ENCODE measurements at places on chromosomes 1 and 21.

- DNase-seq, result no peak
Measured at GRCh38 chr21:32426066-32426465, 13.6 kb downstream of the EVA1C start.

- no peak for DNase-seq
Measured at GRCh38 chr1:154219541-154219940, 1.2 kb upstream of the UBAP2L start.

DNA sequence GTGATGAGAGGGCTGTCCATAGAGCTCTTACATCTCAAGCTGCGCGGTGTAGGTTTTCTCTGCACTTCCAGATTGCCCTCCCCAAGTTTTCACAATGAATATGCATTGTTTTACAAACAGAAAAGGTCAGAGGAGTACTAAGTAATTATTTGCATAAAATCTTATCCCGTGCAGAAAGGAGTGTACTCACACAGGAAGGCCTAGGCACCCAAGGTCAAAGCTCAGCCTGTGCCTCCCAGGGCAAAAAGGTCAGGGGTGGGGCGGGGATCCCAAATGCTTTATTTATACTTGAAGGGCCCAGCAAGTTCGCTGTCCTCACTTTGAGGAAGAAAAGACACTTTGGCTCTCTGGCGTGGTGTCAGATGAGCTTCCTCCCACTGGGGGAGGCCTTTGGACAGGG is 10.3 kb upstream of the KCNE1 start:
- no peak for DNase-seq

DNA sequence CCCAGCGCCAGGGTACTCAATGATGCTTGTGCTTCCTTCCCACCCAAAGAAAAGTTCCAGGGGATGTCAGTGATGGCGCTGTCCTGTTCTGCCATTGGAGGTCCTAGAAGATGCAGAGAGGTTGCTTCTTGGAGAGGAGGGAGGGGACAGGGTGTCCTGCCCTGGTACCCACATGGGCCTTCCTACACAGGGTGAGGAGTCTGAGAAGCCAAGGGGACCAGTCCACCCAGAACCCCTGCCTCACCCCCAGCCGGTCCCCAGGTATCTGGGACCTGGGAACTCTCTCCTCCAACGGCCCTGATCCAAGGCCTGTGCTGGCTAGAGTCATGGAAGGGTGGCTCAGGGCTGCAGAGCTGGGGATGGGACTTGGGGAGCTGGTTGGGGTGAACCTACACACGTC is 259.4 kb downstream of the KCNJ6 start:
- DNase-seq, result no peak

GRCh38 chr1:2174348-2175054 is 20.1 kb downstream of the FAAP20 start:
- DNase-seq, result no peak

DNA sequence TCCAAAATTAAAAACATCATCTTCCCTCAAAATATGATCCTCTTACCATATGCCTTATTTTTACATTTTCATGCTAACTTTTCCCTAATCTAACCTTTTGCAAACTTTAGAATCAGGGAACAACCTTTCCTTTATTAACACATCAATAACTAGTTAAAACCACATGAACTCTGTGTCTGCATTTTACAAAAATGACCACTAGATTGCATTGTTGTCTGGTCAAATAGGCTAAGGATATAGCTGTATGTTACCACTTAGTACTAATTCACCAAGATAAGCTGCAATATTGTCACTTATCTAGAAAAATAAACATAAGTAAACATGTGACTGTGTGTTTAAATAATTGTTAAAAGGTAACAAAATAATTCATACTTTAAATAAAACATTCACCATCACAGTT is 82.3 kb downstream of the DENND1B start:
- DNase-seq, result no peak

DNA sequence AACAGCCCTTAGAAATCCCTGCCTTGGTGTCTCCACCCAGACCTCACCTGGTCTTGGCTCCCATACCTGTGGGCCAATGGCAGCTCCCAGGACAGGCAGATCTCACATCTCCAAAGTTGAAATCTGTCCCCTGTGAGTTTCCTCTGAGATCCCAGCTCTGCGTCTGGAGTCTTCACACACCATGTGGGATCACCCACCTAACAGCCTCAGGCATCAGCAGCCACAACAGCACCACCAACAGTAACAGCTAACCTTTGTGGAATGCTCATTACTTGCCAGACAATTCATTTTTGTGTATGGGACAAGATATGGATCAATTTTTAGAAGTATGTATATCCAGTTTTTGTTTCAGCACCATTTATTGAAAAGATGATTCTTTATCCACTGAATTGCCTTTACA is 523.2 kb downstream of the MATN1 start:
- no peak for DNase-seq

DNA sequence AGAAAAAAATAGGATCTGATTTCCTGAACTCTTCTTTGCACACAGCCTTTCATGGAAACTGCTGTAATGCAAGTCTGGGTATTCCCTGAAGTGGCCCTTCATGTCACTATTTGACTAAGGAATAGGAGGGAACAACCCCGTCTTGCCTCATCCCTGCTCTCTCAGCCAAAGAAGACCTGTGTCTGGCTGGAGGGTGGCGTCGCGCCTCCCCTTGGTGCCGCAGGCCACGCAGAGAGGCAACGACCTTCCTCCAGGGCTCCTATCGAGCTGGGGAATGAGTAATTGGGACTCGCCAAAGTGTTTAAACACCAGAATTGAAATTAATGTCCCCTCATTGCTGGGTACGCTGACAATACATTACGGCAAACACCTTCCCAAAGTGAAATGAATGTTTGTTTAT is 129.8 kb downstream of the PBX1 start:
- no peak for DNase-seq

DNA sequence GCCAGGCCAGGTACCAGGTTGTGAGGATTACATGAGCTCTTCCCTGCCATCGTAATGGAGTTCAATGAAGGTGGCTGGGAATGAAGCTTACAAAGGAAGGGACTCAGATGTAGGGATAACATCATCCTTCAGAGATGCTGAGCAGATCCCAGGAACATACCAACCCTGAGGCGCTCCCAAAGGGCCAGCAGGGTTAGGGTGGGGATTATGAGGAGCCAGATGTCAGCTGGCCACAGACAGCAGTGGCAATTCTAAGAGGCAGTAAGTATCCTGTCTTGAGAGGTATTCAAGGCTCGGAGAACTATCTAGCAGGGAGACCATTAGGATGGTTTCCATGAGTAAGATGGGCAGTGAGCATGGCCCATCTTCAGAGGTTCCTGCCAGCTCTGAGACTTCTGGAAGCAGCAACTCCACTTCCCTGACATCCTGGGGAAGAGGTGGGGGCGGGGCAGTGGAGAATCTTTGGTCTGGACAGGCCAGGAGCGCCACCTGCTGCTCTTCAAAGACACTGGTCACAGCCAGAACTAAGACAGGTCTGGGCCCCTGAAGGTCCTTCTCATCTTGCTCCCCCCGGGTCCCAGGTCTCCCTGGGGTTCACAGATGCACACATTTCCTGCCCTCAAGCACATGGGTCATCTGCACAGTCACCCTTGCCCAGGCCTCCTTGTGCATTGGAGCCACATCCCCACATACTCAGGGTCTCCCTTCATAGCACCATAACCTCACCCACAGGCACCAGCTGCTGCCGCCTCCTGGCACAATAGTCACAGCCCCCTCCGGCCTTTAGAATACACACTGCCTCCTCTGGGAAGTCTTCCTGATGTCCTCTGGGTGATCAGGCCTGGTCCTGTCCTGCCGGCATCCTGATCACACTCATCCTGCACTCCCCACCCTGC is 2.7 kb upstream of the SDC3 start:
- peak; percentile 47 for DNase-seq

DNA sequence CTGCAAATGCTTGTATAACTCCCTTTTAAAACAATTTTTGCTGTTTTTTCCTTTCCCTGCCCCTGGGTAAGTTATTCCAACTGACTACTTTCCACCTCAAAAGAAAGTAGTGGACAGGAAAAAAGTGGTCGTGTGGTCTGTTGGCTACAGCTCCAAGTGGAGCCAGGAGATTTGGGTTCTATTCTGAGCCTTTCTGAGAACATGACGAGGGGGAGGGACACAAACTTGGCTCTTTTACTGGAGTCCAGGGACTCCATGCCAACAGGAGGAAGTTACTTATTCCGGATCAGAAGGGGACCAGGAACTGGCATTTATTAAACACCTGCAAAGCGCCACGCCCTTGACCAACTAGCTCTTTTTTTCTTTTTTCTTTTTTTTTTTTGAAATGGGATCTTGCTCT is 79.0 kb upstream of the CAPZB start:
- no peak for DNase-seq

DNA sequence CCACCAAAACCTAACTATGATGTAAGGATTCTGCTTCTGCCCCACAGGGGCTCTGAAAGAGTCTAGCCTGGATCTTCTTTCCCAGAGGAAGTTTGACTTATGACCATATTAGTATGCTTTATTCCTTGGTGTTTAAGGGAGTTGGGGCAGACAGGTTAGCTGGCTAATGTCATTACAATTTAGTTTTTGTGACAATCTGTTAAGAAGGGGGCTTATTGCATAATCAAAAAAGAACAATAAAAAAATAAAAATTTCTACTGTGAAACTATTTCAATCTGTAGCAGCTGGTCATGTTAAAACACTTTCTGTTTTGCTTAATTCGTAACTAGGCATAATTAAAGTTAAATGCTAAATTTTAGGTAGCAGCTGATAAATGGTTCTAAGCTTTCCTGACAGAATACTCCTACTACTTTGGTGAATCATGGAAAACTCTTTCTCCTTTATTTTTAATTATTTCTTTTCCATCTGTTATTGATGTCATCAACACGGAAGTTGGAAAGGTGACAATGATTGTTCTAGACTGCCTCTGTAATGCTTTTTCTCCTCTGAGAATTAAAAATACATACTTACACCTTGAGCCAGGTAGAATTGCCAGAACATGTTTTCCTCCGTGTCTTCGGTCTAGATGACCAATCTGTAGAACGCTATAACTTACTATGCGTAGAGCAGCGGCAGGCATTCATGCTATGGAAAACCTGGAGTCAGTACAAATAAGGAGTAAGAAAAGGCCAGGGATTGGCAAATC is 18.6 kb downstream of the DYRK3 start:
- no peak for DNase-seq

- no peak for DNase-seq
Measured at GRCh38 chr1:78831731-78832360, 174.7 kb downstream of the ADGRL4 start.

DNA sequence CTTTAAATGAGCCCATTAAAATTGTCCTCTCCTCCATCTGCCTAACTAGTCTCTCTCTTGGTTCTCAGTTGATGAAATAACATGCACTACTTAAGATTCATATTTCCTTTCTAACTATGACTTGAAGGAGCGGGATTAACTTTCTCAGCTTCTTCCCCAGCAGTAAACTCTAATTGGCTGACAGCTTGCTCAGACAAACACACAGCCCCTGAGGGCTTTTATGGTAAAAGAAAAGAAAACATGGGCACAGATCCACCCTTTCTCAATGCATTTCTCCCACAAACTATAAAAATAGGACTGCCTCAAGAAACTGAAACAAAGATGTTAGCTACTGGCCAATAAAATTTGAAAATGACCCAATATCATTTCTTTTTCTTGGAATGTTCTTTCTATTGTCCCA is 703.1 kb downstream of the ADGRL2 start:
- no peak for DNase-seq

- no peak for DNase-seq
Measured at GRCh38 chr1:101509370-101509769, 272.6 kb downstream of the S1PR1 start.

GRCh38 chr1:202579806-202580205 is 130.4 kb downstream of the SYT2 start:
- DNase-seq, result no peak

- no peak for DNase-seq
Measured at GRCh38 chr21:25626757-25627156, 12.3 kb upstream of the JAM2 start.

DNA sequence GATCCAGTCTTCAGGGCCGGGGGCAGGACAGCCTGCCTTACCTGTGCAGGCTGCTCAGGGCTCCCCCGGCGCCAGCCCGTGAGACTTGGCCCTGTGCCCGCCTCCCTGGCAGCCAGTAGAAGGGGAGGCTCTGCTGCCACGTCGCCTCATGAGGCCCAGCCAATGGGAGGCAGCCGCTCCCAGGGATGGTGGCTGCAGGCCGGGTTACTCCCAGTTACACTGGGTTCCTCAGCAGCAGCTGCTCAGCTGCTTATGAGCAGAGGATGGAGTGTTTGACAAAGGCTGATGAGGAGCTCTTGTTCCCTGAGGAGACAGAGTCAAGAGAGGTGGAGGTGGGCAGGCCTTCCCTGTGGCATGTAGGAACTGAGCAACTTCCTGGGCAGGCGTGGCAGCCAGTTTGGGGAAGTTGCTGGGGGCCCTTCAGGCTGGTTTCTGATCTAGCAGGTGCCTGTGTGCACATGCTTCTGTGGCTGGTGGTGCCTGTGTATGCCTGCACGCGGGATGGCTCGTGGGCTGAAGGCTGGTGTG is 5.5 kb downstream of the MFSD2A start:
- no peak for DNase-seq

- no peak for DNase-seq
Measured at GRCh38 chr1:228166170-228166936, 749 bp downstream of the IBA57 start.

- DNase-seq, result no peak
Measured at GRCh38 chr1:99956755-99957154, 13.0 kb upstream of the SLC35A3 start.

DNA sequence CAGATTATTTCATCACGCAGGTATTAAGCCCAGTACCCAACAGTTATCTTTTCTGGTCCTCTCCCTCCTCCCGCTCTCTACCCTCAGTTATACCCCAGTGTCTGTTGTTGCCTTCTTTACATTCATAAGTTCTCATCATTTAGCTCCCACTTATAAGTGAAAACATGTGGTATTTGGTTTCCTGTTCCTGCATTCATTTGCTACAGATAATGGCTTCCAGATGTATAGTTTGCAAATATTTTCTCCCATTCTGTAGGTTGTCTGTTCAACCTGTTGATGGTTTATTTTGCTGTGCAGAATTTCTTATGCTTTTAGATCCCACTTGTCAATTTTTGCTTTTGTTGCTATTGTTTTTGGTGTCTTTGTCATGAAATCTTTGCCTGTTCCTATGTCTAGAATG is 21.1 kb upstream of the KCNH1 start:
- DNase-seq, result no peak

DNA sequence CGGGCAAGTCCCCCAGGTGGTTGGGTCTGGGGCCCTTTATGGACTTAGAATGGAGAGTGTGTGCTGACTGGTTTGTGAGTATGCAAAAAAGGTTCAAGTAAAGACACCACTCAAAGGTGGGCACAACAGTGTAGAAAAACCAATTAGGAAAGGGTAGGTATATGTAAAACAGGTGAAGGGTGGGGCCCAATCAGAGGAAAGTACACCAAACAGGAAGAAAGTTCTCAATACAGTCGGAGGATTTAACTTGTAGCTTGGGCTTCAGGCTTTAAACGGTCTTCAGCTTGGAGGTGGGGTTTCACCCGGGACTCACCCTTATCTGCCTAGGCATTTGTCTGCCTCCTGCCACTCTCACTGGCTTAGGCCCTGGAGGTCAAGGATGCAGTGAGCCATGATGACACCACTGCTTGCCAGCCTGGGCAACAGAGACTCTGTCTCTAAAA is 6.8 kb upstream of the PUM1 start:
- DNase-seq, result no peak
